Stimulated activated CD4-positive, alpha-beta T cell treated with anti-CD3 and anti-CD28 coated beads, Interleukin-1b, Interleukin-23, amount 100 ng/mL, for 48 hours (primary cell): ENCODE measurements at places on chromosomes 7 and 10.

DNA sequence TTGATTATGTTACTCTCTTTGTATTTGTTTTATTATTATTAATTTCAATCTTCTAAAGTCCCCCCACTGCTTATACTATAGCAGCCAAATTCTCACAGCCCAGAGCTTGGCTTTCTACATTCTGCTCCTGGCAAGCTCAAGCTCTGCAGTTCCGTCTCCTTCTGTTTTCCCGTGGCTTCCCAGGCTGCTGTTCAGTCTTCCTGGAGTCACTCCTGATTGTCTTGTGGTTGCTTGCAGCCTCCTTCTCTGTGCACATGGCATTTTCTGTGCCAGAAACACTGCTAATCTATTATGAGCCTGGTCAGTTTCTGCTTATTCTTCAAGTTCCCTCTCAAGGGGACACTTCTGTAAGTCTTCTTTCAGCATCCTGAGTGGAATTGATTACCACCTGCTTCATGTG lies 533.7 kb upstream of the IGFBP3 start:
- no peak for DNase-seq

DNA sequence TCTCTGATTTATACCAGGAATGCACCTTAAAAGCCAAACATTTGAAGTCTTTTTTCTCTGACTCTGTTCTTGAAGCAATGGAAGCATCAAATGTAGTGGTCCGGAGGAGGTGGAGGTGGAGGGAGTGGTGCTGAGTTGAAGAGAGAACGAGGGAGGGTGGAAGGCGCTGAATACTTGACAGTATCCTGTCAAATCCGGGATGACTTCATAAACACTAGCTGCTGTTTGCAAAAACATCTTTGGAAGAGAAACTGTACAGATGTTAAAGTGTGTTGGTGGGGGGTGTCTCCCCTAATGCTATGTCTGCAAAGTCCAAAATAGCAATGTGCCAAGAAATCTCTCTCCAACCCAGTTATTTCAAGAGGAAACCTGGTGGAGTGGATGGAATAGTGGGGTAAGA lies 328.5 kb upstream of the AUTS2 start:
- no peak for DNase-seq

GRCh38 chr10:34809796-34810195 lies 5.3 kb downstream of the PARD3 start:
- no peak for DNase-seq

DNA sequence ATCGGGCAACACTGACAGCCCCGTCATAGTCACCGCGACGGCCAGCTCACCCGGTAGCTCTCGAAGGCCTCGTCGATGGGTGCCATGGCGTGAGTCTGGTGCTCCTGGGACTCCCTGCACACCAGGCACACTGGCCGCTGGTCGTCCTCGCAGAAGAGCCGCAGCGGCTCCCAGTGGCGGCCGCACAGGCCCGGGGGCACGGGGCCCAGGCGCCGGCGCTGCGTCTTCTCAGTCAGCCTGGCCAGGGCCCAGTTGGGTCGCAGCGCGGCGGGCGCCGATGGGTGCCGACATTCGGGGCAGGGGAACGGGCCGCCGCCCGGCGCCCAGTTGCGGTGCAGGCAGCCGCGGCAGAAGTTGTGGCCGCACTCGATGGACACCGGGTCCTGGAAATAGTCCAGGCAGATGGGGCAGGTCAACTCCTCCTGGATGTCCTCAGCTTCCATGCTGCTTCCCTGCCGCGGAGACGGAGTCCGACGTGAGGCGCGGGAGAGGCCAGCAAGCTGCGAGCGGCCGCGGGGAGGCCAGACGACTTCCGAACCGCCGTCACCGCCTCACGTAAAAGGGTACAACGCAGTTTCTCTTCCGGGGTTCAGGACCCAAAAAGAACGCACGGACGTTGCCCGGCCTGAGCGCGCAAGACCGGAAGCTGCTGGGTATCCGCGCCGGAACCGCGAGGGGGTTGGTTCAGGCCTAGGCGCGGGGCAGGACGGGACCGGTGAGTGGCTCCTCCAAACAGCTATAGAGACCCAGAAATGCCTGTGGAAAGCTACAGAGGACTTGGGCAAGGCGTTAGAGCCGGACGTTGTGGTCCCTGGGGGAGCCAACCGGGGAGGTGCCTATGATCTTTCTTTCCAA lies at the start of gene TRIM4:
TSS of gene TRIM4 (minus strand) at position 572 of the 855 bp plus-strand sequence. CDS start at position 443, 129 bp downstream.
- peak; percentile 93 for DNase-seq

DNA sequence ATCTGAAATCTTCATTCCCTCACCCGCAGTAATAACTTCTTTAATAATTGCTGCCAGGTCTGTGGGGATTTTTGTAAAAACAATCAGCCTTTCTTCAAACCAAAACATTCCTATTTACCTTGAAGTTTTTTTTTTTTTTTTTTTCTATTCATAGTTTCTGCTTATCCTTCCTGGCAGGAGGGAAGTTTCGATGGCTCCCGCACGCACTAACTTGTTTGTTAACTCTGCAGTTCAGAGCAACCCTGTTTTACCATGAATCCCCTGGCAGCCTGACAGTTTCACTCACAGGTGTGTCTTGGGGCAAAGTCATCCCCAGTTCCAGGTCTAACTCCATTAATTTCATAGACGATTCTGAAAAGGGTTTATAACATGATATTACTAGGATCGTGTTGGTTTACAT lies 149.3 kb downstream of the KLF6 start:
- no peak for DNase-seq

GRCh38 chr7:44472843-44473242 lies 17.6 kb downstream of the NUDCD3 start:
- DNase-seq = no peak

GRCh38 chr10:72015841-72016240 lies 51.6 kb downstream of the CHST3 start:
- DNase-seq = no peak

GRCh38 chr7:6026011-6026819 lies 5.0 kb upstream of the ANKRD61 start:
- DNase-seq = peak; percentile 64

- DNase-seq = peak; percentile 65
Observed at GRCh38 chr7:128963327-128963757, 25.6 kb downstream of the IRF5 start.

DNA sequence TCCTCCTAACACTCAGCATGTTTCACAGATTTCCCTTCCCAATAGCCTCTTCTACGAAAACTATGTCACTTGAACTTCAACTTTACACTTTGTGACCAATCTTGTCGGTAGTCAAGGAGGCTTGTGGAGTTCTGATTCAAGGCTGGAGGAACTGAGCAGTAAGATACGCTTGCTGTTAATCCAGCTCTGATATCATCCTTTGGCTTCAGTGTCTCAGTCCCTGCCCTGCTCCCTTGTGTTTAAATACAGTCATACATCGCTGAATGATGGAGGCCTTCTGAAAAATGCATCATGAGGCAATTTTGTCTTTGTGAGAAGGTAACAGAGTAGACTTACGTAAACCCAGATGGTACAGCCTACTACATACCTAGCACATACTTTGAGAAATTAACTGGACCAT lies 173.6 kb downstream of the RNF133 start:
- no peak for DNase-seq

DNA sequence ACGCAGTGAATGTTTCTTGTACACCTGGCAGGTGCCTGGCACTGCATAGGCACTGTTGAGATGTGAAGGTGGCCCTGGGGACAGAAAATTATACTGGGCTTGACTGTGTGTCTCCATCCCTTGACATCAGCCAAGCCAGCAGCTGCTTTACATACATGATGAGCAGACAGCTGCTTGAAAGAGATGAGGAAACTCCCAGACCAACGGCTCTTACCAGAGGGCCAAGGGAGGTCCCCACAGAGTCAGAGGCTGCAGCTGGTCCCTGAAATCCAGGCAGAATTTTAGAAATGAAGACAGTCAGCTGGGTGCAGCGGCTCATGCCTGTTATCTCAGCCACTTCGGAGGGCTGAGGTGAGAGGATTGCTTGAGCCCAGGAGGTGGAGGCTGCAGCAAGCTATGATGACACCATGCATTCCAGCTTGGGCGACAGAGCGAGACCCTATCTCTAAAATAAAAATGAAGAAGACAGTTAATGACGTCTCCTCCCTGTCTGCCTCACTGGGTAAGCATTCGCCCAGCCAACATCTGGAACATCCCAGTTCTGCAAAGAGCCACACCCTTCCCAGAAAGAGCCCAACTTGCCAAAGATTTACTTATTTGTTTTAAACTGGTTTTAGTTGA lies 17.6 kb downstream of the LIMK1 start:
- no peak for DNase-seq

DNA sequence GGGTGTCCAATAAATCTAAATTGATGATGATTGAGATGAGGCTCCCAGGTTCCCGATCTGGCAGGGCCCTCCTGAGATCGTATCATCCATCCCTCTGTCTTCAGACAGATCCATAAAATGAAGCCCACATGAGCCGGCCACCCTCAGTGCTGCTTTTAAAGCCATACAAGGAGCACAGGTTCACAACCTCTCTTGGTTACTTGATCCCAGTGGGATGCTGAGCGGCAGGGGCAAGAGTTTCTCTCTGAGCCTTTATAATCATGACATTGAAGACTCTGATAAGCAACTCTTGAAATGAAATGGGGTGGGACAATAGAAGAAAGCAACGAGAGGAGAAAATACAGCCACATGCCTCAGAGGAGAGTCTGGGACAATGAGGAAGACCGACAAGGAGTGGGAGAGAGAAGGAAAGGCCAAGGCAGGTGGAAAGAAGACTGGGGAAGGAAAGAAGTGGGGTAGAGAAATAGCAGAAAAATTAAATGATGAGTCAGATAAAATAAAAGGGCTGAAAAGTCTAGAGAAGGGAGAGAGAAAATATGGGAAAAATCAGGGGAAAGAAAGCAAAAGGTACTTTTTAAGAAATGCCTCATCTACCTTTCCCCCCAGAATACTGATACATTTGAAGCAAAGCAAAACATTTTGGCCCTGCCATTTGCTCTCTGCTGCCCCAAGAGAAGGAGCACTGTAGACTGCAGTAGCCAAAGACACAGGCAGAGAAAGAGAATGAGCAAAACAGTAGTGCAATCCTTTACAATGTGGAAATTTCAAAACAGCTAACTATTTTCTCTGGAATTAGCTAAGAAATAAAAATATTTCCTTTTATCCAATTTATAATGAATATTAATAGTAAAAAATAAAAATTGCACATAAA lies 14.6 kb downstream of the GBX1 start:
- DNase-seq = no peak

DNA sequence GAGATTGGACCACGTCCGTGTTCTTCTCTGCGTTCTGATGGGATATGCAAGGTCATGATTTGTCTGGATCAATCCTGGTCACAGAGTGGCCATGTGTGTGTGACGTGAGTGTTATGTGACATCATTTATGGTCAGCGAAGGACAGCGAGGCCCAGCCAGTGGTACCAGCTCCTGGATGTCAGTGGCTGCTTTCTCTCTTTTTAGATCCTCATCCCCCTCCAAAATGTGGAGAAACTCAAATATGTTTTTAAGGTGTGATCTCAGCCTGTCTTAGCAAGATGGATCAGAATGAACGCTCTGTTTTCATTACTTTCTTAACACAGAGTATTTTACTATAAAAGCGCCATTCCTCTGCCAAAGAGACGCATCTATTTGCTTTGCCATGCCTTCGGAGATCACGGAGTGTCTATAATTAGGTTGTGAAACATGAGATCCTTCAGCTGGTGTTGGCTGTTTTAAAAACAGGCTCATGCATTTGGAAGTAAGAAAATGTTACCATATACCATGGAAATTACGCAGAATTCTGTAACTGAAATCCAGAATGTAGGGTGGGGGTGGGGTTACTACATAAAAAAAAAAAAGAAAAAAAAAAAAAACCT lies 245.5 kb upstream of the TCERG1L start:
- DNase-seq = no peak

DNA sequence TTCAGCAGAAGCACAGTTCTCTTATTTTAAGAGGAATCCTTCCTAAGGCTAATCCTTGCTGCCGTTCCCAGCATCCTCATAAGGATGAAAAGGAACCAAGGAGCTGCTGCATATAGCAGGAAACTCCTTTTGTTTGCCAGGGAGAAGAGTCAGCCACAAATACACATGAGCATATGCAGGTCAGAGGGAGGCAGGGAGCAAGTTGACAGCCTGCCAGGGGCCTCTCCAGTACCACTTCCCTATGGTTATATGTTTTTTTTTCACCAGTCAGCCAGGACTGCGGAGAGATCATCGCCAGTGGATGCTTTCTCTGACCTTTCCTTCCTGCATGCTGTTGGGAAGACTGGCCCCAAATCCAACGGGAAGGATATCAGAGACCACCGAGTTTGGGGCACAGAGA lies 39.8 kb downstream of the SLC35B4 start:
- no peak for DNase-seq

DNA sequence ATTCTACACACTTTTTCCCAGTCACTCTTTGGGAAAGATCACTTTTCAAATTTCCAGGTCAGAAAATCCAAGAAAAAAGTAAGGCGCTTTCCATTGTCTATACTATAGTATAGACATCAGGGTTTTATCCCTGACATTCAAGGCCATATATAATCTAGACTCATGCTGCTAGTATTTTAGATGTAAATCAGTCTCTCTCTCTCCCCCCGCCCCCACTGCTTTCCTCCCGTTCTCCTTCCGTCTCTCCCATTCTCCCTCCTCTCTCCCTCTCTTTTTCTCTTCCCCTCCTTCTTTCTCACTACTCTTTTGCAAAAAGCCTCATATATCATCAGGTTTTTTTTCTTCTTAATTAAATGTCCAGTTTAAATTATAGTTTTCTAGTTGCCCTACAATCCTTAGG lies 154.8 kb downstream of the PHF14 start:
- no peak for DNase-seq
